Posterior vena cava (tissue), 2 donors: ENCODE measurements at places on chromosomes 2 and 18. TPM values are rescaled to one million over a fixed set of nuclear protein-coding genes. Genes with fewer than 3 reads are reported as not detected.
A peak's percentile ranks its signal among the peaks of the same experiment; 100 is the strongest.

AQP12B gene
- total RNA-seq: 0.19 TPM

ZSWIM2 gene
- total RNA-seq: not detected

IL36RN gene
- not detected for total RNA-seq

MARCHF4 gene
- total RNA-seq: not detected

SEPTIN10 gene
- total RNA-seq: 88.3 TPM

LIMS4 gene
- total RNA-seq: 8.2 TPM

MRO gene
- total RNA-seq: 1.4 TPM

CHN1 gene
- 16.6 TPM for total RNA-seq

FOXD4L1 gene
- not detected for total RNA-seq

LIPT1 gene
- total RNA-seq: 7.2 TPM

GRCh38 chr2:42764901-42765300 lies 966 bp upstream of the OXER1 start:
- DNase-seq: no peak

DNA sequence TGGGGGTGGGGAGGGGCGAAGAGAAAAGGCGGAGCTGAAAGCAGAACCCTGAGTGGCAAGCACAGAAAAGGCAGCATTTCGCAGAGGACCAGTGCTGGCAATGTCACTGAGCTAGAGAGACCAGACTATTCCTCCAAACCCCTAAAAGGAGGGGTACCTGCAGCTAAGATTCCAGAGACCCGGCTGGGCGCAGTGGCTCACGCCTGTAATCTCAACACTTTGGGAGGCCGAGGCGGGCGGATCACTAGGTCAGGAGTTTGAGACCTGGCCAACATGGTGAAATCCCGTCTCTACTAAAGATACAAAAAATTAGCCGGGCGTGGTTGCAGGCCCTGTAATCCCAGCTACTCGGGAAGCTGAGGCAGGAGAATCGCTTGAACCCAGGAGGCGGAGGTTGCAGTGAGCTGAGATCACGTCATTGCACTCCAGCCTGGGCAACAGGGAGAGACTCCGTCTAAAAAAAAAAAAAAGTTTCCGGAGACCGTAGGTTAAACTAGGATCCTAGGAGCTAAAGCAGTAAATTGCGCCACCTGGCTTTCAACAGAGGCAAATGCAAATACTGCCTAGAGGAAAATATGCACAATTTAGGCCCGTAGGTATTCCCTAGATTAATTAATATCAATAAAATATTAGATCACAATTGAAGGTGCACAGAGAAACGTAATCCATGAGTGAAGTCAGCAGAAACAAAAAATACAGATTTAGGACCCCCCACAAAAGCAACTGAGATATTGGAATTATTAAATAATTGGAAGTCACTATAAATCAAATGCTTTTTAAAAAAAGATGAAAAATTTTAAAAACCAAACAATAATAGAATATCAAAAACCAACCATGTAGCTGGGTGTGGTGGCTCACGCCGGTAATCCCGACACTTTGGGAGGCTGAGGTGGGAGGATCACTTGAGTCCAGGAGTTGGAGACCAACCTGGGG lies 4.9 kb downstream of the UCN start:
- DNase-seq: peak; percentile 70

- no peak for DNase-seq
Measured at GRCh38 chr2:208046686-208047085, 21.4 kb upstream of the PLEKHM3 start.

GRCh38 chr2:133673305-133673905 lies 105.1 kb upstream of the NCKAP5 start:
- no peak for DNase-seq

GRCh38 chr18:37383846-37384595 lies 181.6 kb downstream of the CELF4 start:
- DNase-seq: no peak

DNA sequence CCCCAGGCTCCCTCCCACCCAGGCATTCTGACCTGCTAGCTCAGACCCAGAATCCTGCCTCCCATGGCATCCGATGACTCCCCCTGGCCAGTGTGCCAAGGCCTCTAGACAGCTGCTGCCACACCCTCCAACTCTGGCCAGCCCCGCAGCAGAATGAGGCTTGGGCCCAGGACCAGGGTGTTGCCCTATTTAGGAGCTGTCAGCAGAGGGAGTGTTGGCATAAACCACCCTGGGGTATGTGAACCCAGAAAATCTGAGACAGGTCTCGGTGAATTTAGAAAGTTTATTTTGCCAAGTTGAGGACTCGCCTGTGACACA lies 134.3 kb downstream of the KLHL29 start:
- peak; percentile 77 for DNase-seq

DNA sequence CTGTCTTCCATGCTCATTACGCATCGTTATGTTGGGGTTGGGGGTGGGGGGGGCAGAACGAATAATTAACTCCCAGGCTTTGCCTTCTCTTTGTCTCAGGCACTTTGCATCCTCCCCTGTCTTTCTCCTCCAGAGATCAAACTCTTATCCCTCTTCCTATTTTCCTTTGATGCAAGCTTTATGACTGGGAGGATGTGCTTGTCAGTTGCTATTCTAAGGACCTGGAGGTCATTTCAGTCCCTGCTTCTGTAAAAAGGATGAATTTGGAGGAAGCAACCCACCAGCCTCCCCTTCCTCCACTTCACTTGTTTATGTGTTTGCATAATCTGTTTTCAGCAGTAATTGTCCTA lies 87.5 kb downstream of the ZCCHC2 start:
- DNase-seq: no peak

DNA sequence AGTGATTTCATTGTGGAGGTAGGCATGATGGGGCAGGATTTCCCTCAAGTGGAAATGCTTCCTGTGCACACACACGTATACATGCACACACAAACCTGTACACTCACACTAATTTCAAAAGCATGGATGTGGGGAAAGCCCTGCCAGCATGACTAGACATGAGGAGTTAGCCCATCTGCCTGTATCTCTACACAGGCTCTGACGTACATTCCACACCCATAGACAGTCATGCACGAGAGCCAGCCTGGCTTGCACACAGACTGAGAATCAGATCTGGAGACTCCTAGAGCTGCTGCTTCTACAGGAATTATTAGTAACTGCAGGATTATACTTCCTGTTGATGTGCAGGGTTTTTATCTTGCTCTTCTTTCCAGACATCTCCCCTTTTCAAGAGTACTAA lies 27.3 kb upstream of the NFU1 start:
- DNase-seq: peak; percentile 88

DNA sequence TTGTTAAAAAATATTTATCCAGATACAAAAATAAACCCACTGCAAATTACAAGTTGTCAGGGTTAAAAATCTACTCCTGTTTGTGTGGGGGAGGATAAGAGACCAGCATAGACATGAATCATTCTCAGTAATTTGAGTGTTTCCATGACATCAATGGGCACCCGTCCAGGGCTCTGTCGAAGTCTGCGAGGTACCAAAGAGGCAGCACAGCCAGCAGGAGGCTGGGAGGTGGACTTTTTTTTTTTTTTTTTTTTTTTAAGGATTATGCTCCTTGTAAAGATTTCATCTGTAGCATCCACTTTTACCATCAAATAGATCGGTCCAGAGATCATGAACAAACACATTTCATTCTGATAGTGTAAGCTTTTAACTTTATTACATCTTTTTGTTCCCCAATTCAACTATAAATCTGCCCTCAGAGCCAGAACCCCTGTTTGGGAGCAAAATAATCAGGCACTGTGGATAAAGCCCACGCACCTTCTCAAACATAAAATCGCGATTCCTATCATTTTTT lies 182.0 kb downstream of the TCF4 start:
- DNase-seq: peak; percentile 93

DNA sequence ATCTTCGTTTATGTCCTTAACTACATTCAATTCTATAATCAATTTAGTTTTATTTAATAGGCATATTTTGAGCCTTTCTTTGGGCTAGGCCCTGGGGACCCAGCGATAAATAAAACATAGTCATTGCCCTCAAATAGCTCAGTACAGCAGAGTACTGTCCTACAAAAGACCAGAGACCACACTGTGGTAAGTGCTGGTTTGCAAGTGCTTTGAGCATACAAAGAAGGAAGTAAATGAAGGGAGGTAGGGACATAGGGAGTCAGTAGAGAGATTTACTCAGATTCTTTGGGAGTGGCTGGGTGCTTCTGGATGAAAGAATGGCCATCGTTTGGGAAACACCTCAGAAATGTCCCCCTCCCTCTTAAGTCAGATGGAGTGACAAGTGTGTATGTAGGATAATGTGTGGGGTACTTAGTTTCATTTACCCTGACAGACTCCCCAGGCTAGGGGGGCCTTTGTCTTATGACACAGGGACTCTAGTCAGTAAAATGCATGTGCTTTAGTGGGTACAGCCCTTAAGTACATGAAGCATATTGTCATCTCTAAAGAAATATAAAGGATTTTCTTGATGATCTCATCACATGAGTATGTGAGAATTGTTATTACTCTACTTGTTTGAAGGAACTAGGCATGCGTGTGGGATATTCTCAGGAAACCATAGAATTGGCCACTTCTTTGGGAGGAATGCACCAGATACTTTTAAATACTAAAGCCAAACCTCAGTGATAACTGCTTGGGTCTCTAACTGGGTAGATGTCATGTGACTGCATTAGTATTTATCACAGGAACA lies 35.1 kb downstream of the MAPRE2 start:
- DNase-seq: no peak

GRCh38 chr2:29601321-29601720 lies 320.1 kb downstream of the ALK start:
- DNase-seq: no peak

DNA sequence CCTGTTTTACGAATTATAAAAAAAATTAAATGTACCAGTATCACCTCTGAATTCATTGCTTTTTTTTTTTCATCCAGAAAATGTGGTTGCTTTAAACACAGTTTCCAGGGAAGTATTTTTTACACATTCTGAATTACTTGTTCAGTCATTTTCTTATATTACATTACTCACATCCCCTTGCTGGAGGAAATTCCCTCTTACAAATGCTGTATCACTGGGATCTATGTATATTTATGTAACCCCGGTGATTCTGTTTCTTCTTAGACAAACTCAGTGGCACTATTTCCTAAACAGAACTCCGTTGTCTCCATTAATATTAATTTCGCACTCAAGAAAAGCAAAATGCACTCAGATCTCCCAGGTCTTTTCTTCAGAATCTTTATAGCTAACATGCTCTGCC lies 1078.5 kb upstream of the ZEB2 start:
- DNase-seq: no peak

DNA sequence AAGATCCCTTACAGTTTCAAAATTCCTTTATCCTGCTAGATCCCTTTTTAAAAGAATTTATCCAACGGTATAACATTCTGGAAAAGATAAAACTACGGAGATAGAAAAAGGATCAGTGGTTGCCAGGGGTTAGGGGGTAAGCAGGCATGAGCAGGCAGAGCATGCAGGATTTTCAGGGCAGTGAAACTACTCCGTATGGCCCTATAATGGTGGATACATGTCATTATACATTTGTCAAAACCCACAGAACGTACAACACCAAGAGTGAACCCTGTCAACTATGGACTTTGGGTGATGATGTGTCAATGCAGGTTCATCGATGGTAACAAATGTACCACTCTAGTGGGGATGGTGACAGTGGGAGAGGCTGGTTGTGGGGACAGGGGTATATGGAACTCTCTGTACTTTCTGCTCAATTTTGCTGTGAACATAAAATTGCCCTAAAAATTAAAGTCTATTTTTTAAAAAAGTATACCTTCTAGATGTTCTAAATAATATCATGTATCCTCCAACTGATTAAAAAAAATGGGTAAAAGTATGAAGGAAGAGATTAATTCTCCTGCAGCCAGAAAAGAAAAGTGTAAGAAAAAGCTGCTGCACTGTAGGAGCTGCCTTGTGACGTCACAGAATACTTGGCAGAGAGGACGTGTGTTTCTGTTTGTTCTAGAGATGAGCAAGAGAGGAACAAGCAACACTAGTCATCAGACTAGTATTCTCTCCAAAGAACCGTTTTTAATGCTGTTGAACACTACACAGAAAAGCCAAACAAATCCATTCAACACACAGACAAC lies 23.6 kb downstream of the ANKRD44 start:
- no peak for DNase-seq

DNA sequence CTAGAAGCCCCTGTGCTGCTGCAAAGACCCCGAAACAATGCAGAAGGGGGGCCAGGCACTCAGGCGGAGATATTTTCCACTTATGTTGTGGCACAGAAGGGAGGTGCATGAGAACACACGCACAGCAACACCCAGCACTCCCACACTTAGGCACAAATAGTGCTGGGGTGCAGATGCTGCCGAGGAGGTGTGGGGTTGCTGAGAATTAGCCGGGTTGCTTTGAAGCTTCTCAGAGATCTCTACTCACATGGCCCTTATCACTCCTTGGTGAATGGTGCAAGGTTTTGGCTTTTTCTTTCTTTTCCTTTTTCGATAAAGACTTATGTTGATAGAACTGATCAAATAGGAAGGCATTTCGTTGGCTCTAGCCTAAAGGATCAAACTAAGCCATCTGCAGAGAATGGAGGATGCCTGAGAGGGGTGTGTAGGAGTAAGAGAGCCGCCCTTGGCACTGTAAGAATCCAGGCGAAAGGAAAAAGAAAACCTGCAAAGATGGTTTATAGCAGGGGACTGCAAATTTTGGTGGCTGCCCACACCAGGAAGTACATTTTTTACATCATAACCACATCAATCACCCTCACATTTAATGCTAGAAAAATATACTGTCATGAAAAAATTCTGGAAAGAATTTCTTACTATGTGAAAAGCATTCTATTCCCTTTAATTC lies 27.9 kb upstream of the FHL2 start:
- no peak for DNase-seq

DNA sequence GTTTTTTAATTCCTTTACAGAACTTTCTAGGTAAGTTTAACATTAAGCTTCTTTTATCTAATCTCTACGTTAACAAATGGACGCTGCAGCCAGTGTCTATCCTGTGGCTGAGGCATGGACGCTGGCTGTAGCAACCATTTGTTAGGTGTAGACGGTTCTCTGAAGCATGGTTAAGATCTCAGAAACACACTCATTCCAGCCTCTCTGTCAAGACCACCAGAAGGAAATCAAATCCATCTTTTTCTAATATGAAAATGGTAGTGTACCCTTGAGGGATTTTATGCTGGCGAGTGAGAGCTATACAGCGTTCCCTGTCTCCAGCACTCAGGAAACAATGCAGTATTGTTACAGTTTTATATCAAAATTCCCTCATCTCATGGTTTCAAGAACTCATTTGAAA lies 78.0 kb downstream of the DTNB start:
- DNase-seq: no peak

GRCh38 chr18:52408800-52409302 lies 68.9 kb downstream of the DCC start:
- DNase-seq: no peak

DNA sequence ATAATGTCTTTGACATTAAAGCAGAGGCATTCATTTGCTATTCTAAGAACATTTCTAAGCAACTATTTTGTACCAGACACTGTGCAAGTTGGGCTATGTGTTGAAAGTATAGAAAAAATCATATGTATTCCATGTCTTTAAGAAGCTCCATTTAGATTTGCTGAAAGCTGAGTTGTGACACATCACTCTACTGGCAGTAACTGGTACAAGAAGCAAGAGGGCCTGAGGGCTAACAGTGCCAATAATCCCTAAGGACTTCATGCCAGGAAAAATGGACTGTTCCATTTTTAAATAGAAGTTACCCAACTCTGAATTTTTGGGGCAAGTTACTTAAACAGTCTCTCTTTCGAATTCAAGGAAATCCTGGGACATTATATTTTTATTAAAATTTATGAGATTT lies 178.7 kb downstream of the SRBD1 start:
- DNase-seq: no peak

- DNase-seq: no peak
Measured at GRCh38 chr2:196046123-196046917, 22.3 kb downstream of the DNAH7 start.

- no peak for DNase-seq
Measured at GRCh38 chr2:127640082-127641072, 5.6 kb upstream of the GPR17 start.
